ENCODE measurements at places on chromosomes 2 and 18.

- DNase-seq: no peak
Measured at GRCh38 chr2:205531072-205531471, 151.2 kb upstream of the NRP2 start.

DNA sequence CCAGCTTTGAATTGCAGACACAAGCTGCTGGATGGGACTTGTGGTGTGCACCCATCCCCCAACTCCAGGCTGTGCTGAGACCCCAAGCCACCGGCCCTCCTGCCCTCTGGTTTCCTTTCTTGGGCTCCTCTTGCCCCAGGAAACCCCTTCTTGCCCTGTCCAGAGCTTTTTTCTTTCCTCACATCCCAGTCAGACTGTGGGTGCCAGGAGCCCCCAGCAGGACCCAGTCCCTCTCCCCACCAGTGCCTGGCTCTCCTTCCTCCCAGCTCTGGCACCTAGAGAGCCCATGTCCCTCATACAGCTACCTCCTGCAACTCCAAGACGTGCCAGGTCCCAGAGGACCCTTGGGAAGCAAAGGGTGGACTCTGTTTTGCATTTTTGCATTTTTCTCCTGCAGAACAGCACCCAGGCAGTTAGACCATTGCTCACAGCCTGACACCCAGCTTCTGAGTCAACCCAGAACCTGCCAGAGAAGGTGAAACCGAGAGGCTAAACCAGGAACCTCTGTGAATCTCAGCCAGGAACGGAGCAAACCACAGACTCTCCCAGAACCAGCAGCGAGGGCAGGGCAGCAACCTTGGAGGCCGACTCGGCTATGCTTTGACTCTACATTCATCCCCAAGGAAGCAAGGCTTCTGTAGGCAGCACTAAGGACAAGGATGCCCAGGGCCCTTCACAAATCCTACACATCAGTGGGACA is 221.1 kb downstream of the ANAPC1 start:
- DNase-seq: no peak

DNA sequence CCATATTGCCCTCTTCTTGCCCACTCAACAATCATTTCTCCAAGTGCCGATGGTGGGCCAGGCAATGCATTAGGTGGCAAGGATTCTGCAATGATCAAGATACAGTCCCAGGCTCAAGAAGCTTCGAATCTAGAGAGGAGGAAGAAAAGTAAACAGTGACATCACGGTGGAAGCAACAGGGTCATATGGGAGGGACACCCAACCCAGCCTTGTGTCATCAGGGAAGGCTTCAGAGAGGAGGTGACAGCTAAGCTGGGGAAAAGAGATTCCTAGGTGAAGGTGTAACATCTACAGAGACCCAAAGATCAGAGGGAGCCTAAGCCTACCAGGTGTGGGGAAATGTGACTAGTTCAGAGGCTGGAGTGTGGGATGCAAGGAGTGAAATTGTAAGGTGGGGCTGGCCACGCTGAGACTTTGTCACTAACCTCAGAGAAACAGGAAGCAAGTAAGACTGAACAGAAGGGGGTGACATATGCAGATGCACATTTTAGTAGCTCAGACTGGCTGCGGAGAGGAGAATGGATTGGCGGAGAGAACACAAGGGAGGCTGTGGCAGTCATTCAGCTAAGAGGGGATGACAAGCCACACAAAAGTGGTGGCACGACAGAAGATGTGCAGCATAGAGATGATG is 104.9 kb downstream of the ANKRD44 start:
- DNase-seq: no peak

- DNase-seq: peak; percentile 74
Measured at GRCh38 chr2:120669121-120669952, 66.3 kb upstream of the GLI2 start.

DNA sequence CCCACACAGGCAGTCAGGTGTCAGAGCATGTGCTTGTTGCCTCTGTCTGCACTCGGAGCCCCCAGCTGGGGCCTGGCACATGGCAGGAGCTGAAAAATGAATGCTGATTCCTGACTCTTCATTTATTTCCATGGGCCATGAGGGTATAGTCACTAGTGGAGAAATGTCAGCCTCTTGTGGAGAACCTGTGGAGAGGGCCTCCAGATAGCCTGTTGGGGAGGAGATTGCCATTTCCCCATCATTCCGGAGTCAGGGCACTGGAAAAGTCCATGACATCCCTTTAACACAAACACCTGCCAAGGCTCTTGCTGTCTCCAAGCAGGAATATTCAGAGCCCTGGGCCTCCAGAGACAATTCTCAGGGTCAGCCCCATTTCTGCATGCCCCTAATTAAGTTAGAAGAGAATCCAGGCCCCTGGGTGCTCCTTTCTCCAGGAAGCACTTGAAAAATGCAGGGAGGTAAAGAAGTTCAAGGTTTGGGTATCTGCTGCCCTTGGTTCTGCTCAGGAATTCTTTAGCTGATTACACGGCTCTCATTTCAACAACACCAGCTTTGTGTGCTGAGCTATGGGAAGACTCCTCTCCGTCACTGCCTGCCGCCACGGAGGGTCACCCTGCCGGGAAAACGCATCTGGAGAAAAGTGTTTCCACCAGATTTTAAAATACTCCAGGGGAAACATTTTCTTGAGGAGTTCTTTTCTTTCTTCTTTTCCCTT is 311.3 kb downstream of the MYCN start:
- DNase-seq: no peak

DNA sequence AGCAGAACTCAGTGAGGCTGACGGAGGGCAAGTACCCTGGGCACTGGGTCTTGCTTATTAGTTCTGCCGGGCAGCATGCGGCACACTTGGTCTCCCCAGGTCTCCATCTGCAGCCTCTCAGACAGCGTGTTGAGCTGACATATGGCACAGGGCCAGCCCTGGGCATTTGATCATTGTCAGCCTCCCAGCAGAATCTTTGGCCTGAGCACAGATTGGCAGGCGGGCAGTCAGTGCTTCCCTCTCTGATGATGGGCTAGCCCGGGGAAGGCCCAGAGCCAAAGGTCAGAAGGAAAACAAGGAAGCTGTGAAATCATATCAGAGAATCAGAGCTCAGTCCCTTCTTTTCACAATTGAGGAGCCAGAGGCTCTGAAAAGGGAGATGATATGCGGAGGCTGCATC is 150.1 kb upstream of the LRRTM1 start:
- DNase-seq: no peak

GRCh38 chr2:212904646-212905045 is 246.8 kb downstream of the IKZF2 start:
- DNase-seq: no peak

DNA sequence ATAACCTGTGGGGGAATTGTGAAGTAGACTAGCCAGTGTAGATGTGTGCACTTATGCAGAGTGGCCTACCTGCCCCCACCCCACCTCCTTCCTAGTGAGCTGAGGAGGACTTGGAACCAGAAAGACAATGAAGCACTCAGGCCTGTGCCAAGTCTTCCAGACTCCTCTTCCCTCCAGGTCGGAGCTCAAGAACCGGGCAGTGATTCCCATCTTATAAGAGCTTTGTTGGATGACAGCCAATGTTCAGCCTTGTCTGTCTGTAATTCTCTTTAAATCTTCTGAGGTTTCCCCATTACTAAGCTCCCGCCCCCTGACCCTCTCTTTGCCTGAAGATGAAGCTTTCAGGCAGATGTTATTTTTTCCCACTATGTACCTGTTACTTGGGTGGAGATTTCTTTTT is 121.0 kb downstream of the SMAD2 start:
- no peak for DNase-seq

DNA sequence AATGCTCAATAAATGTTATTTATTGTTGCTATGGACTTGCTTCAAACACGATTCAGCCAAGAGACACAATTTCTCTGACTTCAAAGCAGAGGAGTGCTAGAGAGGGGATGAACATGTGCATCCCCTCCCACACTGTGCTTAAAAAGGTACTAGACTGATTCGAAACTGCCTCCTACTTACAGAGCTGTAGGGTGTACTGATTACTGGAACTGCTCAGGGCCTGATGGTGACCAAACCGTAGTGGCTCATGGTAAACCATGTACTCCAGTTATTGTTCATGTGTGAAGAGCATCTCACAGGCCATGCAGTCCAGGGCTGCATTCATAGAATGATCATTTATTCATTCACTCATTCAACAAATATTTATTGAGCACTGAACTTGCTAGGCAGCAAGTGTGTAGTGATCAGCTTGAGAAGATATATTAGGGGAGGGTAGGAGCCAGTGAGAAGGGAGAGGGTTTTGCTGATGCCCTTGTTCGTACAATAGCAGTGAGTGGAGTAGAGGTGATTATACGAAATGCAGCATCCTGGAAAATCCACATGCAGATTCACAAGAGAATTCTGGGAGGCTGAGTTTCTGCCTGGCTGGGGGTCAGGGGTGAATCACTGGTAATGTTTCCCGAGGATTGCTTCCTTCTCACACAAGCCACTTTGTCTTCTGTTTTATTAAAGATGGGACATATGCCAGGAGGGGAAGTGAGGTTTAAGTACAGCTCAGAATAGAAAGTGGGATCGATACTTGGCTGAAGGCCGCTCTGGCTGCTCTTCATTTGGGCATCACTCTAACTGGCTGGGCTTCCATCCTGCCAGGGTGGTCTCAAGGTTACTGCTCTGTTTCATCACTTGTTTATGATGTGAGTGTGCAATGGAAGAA is 245.4 kb downstream of the RAD51AP2 start:
- DNase-seq: no peak

- no peak for DNase-seq
Measured at GRCh38 chr2:68917034-68917718, 35.5 kb downstream of the GKN2 start.

GRCh38 chr2:36480028-36480427 is 117.9 kb downstream of the FEZ2 start:
- DNase-seq: no peak

GRCh38 chr2:72979896-72980295 is 62.6 kb downstream of the EMX1 start:
- DNase-seq: no peak

- DNase-seq: no peak
Measured at GRCh38 chr2:36203366-36203765, 152.2 kb upstream of the CRIM1 start.

DNA sequence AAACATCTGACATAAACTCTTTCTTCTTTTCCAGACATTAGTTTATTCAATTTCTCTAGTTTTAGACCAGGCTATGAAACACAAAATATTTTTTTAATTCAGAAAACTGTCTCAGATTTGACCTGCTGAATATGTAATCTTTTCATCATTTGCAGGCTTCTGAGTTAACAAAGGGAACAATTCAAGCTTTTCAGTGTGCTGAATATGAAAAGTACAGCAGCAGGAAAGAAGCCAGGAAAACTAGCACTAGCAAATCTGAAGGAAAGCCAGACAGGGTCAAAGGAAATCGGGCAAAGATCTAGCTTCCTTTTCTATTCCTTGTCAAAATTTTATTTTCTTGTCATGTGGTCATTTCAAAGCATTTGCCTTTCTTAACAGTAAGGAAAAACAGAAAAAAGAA is 35.3 kb downstream of the ACVR1C start:
- no peak for DNase-seq

- no peak for DNase-seq
Measured at GRCh38 chr2:240624011-240624949, 1.0 kb upstream of the GPR35 start.

DNA sequence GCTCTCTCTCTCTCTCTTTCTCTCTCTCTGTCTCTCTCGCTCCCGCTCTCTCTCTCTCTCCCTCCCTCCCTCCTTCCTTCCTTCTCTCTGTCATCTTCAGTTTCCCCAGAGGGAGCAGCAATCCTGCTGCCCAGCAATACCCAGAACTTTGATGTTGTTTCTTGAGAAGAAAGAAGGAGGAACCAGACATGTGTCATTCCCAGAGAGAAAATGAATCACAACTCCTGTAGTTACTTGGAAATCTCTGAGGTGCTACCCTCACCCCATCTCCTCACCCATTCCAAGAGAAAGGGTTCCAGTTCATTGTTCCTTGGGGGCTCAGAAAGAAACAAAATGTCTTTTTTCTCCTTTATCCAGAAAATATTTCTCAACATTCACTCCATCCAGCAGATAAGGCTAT is 449.1 kb downstream of the TNS1 start:
- no peak for DNase-seq
